ENCODE measurements at places on chromosomes 3 and 15.

DNA sequence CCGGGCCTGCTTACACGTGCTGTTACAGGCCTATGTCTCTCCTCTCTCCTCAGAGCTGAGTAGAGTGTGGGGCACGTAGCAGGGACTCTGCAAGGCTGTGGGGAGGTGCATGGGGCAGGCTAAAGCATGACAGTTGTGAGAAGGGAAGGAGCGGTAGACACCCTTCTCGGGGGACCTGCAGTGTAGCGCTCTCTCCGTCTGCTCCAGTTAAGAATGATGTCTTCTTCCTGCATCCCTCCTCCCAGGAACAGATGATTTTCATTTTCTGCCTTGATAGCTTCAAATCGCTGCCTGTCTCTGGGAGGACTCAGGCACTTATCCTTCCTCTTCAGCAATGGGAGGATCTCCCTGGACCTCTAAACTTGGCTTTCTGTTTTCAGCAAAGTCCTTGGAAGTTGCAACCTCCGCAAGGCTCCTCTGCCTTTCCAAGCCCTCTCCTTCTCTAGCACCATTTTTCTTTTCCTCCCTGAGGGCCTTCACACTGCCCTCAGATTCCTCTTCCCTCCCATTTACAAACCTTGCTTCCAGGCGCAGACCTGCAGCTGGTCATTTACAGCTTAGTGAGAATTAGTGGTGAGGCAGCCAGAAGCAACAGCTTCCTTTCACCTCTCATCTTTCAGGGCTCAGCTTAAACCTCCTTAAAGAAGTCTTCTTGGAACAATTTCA lies 23.4 kb upstream of the TLE3 start:
- DNase-seq = no peak

DNA sequence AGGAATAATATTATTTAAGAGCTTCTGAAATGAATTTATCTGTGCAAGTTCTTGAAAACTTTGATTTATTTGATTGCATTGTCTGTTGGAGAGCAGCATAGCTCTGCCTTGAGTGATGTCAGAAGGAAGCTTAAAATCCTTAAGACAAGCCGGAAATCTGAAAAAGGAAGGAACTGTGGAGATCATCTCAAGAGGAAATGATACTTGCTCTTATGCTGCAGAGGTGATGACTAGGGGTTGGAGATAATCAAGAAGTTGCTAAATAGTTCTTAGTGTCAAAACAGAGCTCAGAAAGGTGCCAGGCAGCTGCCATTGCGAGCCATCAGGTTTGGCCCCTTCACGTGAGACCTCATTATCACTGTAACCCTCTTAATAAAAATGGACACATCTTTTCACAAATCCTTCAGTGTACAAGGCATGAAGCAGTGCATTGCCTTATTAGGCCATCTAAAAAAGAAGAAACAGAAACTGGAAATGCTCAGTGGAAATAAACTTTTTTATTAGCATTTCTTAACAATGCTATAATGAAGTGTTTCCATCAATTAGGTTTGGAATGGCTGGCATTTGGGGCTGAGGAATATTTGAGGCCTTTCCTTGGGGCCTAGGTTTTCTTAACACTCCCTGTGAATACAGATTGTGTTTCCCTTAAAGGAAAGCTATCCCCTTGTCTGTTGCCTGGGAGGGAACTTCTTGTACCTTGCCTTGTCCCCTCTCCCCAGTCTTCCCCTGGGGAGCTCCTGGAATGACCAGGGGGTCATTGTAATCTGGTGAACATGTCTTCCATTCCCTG lies 34.5 kb upstream of the VILL start:
- DNase-seq = no peak

- peak; percentile 100 for DNase-seq
Measured at GRCh38 chr3:5022966-5023776, 43.9 kb downstream of the BHLHE40 start.

- DNase-seq = no peak
Measured at GRCh38 chr3:117762621-117763037, 1053.0 kb downstream of the TUSC7 start.

Data from RCC 7860 (cell line).